Activated CD4-positive, CD25-positive, alpha-beta regulatory T cell treated with anti-CD3 and anti-CD28 coated beads, Interleukin-2, amount 50 U/mL, for 24 hours (primary cell): ENCODE measurements at places on chromosomes 3 and 15.
A peak's percentile ranks its signal among the peaks of the same experiment; 100 is the strongest.

DNA sequence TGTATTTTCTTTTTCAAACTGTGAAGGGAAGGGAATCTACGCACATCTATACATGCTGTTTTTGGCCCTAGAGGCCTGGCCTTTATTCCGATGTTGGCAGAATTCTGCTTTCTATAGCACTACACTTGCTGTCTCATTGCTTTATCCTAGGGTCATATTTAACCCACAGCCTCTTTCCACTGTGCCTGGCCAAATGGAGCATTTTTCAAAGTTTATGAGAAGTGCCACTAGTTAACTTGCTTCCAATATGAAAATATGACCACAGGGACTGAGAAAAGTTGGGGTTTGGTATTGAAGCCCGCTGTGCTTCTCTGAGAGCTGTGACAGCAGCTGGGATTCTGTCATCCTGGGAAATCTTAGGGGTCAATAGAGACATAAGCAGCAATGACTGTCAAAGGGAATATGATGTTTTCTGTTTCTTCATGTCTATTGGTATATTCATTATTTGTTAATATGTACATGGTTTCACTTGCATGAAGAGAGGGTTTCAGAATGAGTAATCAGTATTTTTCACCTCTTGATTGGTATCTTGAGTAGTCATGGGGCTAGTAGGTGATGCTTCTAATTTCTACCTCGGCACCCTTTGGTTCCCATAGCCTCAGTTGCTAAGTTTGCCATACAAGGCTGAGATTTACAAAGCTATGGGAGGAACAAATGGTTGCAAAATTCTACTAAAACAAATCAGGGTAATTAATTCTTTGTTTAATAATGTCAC is 275.8 kb upstream of the RBMS3 start:
- peak; percentile 64 for ATAC-seq

DNA sequence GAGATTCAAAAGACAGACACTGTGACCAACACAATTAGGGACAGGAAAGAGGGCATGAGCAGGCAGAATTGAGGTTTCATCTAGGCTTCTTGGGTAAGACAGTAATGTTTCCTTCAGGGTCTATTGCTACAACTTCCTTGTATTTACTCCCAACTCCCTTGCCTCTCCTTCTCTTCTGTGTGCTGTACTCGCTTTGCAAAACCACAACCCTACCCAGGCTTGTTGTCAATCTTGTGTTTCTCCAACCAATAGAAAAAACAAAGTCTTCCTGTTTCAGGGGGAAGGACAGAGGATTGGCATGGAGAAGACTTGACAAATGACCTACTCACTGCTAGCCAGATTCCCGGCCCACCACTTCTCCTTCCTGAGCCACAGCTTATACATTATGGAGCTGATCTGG is 36.3 kb upstream of the MASP1 start:
- no peak for ATAC-seq

GRCh38 chr3:162641907-162642306 is 1145.3 kb downstream of the OTOL1 start:
- no peak for ATAC-seq

DNA sequence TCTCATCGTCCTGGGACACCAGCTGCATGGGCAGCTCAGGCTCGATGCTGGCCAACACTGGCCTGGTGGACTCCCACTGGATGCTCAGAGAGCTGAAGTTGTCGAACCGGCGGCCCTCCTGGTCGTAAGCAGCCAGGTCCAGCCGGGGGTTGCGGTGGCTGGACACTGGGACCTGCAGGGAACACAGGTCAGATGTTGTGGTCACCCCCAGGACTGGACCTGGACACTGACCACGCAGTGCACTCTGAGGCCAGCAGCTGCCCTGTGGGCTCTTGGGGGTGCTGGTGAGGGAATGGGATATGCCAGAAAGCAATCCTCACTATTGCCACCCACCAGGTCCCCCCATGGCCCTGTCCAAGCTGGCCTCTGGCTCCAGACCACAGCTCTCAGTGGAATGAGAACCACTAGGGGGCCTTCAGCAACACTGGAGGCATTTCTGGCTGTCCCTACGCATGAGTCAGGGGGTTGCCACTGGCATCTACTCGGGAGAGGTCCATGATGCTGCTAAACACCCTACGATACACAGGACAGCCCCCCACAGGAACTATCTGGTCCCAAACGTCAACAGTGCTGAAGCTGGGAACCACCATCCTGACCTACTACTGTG is 66.1 kb downstream of the NUP210 start:
- ATAC-seq: no peak

DNA sequence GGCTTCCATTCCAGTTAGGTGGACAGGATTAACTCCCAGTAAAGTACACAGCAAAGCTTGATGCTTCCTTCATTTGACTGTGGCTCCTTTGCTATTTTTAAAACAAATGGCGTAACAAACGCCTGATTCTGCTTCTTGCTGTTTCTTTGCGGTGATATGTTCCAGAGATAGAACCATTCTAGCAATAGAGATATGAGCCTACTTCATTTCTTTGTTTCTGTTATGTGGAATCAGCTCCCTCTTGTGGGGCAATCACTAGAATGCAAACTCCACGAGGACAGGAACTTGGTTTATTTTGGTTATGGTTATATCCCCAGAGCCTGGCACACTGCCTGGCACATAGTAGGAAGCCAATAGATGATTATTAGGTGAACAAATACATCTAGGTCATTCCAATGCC is 122.6 kb upstream of the SLC6A11 start:
- no peak for ATAC-seq

DNA sequence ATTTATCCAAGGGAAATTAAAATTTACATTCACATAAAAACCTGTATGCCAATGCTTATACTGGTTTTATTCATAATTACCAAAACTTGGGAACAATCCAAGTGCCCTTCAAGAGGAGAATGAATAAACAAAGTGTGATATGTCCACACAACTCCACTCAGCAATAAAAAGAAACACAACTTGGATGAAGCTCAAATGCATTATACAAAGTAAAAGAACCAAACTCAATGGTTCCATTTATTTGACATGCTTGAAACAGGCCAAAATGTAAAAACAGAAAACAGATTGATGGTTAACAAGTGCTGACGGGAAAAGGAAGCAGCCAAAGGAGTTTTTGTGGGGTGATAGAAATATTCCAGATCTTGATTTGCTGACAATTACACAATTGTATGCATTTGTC is 23.5 kb downstream of the OCA2 start:
- ATAC-seq: no peak

DNA sequence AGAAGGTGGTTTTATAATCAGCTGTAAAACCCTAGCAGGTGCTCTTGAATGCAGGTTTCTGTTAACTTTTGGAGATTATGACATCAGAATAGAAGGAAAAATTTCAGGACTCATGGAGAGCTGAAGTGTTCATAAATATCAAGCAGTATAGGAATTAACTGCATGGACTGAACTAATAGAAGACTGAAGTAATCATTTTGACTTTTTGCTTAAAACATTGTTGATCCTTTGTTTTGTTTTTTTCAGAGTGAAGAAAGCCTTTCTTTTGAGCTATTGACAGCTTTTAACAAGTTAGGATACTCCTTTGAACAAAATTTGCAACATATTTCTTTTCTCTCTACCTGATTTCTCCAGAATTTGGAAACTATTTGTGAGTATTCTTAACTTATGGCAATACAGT is 70.6 kb upstream of the DAZL start:
- no peak for ATAC-seq

DNA sequence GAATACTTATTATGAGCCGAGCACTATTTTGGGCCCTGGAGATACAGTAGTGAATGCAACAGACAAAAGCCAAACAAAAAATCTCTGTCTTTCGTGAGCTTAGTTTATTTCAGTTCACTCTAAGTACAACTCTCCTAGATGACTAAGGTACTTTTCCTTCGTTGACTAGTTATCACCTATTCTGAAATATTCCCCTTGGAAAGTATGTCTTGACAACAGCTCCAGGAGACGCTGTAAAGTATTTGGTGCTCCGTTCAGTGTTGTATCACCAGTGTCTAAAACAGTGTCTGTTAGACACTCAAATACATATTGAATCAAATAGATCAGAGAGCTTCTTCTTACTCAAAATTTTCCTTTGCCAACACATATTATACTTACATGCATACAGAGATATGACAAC is 119.6 kb downstream of the TFDP2 start:
- ATAC-seq: no peak

GRCh38 chr3:42110631-42111030 is 19.5 kb downstream of the TRAK1 start:
- ATAC-seq: no peak

DNA sequence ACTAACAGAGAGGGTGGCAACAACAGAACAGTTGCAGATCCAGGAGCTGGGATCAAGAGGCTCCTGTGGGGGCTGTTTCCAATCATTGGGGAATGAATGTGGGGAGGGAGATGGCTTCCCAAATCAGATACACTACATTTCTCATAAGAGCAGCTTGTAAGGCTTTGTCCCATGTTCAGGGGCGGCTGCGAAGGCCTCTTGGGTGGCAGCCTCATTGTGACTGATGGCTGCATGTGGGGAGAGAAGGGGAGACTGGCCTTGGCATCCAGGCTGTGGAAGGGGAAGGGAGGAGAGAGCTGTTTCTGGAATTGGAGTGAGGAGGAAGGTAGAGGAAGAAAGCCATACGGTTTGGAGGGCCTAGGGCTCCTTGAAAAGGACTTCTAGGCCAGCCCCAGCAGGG is 326.6 kb upstream of the RGMA start:
- ATAC-seq: no peak

DNA sequence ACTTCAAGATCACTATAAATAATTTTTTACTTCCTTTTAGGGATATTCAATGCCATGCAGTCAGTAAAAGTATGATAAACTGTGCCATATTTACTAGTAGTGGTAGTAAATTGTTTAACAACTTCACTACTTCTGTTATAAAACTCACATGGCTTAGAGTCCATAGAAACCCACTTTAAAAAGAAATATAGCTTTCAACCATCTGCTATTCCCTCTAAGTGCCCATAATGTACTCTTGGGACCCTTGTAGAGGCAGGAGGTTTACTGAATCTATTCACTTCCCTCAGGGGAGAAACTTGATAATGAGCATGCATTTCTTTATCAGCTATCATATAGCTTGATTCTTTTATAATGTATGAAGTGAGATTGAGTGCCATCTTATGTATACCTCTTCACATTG is 1448.4 kb upstream of the ALCAM start:
- no peak for ATAC-seq

- no peak for ATAC-seq
Observed at GRCh38 chr3:11845651-11846050, 1.0 kb downstream of the TAMM41 start.
